ENCODE measurements at places on chromosomes 16 and 17.

DNA sequence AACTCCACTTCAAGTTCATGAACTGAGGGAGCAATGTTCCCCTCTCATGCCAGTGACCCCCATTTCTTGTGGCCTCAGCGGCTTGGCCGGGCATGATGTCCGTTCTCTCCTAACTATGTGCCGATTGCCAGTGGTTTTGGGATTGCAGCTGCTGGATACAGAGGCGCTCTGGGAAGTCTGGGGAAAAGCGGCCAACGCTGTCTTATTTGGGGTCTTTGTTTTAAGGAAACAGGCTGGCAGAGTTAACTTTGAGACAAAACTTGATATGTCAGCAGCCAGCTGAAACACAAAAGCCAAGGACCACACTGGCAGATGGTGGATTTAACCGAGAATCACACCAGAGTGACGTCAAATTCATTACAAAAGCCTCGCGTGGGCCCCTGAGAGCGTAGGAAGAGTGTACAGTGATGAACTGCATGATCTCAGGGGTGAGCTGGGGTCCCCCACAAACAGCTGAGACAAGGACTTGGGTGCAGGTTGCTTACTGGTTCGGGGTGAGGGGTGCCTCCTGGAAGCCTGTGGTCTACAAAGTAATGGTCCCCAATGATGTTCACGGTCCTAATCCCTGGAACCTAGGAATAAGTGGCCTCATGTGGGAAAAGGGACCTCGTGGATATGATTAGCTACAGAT lies 180.4 kb downstream of the IRF8 start:
- no peak for DNase-seq

- DNase-seq = no peak
Measured at GRCh38 chr16:57798267-57798810, 4.0 kb downstream of the KIFC3 start.

GRCh38 chr16:81995651-81996050 lies 15.6 kb downstream of the SDR42E1 start:
- no peak for DNase-seq

- no peak for DNase-seq
Measured at GRCh38 chr16:77951788-77952187, 70.6 kb upstream of the CLEC3A start.

GRCh38 chr17:68906638-68907037 lies 48.6 kb downstream of the ABCA8 start:
- no peak for DNase-seq

- DNase-seq = no peak
Measured at GRCh38 chr17:40854175-40854814, 12.7 kb downstream of the KRT12 start.

DNA sequence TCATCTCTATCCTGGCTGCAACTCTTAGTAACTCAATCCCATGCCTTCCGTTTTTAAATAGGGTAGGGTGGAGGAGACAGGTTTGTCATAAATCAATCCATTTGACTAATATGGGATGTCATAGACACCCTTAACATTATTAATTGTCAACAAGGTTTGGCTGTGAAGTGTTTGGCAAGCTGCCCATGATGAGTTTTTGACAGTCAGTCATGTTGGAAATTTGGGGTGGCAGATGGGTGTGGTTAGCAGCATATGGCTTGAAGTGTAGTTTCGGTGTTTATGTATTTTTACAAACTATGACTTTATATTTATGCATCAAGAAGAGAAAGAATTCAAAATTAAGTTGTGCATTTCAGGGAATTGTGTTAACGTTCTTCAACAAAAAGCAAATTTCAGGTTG lies 221.8 kb upstream of the CDH5 start:
- DNase-seq = no peak

- no peak for DNase-seq
Measured at GRCh38 chr17:70604854-70605253, 435.5 kb downstream of the KCNJ2 start.

DNA sequence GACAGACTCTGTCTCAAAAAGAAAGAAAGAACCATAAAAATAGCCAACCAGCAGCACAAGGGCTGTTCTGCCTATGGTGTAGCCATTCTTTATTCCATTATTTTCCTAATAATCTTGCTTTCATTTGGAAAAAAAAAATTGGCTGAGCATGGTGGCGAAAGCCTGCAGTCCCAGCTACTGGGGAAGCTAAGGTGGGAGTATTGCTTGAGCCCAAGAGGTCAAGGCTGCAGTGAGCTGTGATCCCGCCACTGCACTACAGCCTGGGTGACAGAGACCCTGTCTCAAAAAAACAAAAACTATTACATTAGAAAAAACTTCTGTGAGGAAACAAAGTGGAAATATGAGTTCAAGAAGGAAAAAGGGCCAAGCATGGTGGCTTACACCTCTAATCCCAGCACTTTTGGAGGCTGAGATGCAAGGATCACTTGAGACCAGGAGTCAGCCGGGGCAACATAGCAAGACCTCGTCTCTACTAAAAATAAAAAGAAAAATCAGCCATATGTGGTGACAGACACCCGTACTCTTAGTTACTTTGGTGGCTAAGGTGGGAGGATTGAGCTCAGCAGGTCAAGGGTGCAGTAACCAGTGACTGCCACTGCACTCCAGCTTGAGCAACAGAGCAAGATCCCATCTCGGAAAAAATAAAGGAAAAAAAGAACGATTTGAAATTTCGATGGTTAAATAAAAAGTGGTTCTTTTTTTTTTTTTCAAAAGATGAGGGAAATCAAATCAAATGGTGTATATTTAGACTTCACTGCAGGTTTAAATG lies 2.5 kb downstream of the DCAKD start:
- DNase-seq = no peak

DNA sequence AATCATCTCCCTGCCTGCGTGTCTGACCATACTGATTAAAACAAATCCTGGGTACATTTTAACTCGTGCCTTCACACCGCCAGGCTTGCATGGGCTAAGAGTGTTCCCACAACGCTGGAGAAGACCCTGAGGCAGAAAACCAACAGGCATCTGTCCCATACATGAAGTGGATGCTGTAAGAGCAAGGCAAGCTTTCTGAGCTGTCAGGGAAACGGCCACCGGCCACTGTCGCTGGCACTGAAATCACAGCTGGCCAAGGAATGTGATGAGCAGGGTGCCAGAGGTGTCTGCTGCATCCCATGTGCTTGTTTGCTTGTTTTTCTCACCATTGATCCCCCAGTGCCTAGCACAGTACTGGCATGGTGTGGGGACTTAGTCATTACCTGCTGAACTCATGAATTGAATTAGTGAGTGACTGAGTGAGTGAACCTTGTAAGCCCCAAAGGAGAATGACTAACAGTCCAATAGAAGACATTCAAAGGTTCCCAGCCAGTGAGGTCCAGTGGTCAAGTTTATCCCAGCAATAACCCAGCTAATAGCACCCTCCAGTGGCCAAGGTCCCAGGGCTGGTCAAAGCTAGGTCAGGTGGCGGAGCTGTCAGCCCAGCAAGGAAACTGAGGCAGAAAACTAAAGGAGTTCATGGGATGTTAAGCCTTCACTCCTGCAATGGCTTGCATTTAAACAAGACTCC lies 92.7 kb upstream of the CDH5 start:
- DNase-seq = no peak

DNA sequence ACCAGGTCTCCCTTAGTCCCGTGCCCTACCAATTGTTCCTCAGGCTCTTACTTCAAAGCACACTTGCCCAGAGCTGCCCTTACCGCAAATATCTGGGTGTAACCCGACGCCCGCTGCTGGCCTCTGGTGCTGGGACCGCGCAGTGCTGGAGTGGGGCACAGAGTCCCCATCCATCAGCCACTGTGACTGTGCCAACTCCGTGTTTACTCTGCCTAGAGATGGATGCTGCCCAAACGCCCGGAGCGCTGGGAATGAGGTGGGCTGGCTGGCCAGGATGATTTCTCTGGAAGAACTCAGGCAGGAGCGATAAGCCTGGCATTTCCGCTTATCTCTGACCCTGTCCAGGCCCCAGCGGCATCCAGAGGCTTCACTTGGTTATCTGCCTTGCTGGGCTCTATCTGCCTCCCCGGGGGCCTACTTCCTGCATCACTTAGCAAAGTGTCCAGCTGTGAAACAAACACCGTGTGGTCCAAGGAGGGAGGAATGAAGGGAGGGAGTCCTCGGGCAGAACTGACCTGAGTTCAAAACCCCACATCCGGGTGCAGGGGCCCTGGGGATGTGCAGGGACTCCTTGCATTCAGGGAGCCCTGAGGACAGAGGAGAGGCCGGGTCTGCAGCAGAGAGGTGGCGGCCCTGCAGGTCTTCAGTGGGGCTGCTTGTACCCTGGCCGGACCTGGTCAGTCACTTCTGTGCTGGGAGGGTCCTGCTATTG lies 9.4 kb upstream of the MYLK3 start:
- no peak for DNase-seq

DNA sequence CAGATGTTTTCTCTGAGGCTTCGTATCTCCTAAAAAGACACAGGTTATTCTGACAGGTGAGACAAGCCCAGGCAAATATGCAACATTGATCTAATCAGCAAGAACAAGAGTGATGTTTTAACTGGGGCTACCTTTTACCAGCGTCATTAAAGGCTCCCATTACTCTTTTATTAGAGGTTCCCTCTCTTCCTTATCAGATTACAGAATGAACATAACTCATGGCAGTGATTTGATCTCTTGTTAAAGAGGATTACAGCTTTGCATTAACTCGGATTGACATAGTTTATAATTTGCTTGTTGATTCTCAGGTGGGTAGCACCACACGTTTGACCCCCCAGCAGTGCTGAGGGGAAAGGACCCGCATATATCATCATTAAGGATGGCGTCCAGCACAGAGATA lies 90.5 kb downstream of the AATF start:
- no peak for DNase-seq

DNA sequence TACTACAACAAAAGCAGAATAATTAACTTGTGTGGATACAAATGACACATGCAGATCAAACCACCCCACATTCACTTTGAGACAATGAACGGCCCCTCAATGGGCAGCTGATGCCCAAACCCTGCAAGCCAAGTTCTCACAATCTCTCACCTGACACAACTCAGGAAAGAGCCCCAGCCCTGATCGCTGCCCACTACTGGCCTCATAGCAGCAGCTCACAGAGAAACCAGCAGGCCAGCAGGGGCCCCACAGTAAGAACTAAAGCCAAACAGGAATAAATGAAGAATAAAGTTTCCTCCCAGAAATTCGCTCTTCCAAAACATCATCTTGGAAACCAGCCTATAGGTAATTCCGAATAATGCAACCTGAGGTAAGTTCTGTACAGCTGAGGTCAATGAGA lies 7.7 kb downstream of the AKTIP start:
- no peak for DNase-seq

- no peak for DNase-seq
Measured at GRCh38 chr16:70638814-70639792, 7.3 kb upstream of the IL34 start.

- DNase-seq = no peak
Measured at GRCh38 chr16:31754998-31755615, 118.5 kb upstream of the ZNF267 start.

DNA sequence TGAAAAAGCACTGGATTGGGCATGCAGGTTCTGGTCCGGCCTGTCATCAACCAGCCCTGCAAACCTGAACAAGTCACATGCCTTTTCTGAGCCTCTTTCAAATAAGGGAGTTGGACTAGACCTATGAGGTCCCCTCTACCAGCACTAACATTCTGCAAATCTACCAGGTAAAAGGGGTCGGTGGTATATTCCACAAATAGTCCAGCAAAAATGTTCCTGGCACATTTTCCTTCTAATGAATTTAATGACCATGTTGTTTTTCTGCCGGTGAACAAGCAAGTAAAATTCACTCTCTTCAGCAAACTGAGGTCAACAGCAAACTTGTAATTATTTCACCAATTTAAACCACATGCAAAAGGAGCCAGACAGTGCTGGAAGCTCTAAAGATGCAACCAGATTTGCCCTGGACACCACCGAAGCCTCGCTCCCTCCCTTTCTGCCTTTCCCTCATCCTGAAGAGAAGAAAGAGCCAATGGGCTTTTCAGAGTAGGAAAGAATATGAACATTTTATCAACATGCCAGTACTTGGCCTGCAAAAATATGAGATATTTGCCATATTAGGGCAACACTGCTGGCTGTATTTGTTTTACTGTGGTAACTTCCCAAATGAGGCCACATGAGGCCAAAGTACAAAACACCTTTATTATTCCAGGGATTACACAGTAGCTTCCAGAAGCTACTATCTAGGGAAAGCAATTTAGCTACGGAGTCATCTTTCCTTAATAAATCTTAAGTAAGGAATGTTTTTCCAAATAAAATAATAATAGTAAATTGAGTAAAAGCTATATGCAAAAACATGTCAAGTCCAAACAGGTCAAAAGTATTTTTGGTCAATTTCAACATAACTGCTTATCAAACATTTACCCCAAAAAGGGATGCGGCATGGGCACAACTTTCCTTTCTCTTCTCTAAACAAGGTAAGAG lies 45.0 kb downstream of the USP31 start:
- no peak for DNase-seq

DNA sequence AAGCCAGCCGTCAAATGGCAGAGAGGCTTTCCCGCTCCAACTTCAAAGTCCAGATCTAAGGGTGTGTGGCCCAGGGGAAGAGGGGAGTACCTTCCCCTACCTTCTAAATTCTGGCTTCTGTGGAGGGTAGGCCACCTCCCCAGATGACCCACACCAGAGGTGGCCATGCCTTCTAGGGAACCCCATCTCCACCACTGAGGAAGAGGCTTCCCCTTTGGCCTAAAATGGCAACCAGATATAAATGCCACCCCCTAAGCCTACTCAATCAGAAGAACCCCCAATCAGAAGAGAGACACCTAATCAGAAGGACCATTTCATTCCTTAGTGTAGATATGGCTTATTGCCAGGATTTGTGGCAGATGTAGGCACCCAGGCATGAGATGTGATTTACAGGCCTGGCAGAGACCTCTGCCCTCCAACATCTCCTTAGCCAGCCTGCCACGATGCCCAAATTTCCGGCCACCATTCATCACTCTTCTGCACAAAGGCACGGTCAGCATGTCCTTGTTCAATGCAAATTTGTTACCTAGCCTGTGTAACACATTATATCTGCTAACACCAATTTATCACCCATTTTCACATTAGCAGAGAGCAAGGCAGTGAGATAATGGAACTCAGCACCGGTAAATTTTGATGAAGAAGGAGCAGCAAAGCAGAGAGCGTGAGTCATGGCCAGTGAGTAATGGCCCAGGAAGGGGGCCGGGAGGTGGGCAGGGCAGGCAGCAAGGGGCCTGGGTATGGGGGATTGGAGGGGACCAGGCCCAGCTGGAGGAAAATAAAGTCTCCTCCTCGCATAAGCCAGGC lies 1.2 kb upstream of the MGAT5B start:
- no peak for DNase-seq

GRCh38 chr16:88503374-88503770 lies 50.3 kb downstream of the ZFPM1 start:
- DNase-seq = no peak

- DNase-seq = no peak
Measured at GRCh38 chr16:9135797-9136196, 44.4 kb downstream of the HAPSTR1 start.
